Smooth muscle cell of the pulmonary artery (primary cell): ENCODE measurements at places on chromosomes 13 and 19. TPM values are rescaled to one million over a fixed set of nuclear protein-coding genes. Genes with fewer than 3 reads are reported as not detected.

KLK2 gene
- total RNA-seq: not detected in 2 replicates

HSPB6 gene
- 106 and 161 TPM in 2 replicates for total RNA-seq

CD37 gene
- total RNA-seq: not detected in 2 replicates

UBL3 gene
- 13.3 and 16.6 TPM in 2 replicates for total RNA-seq

ADAMTSL5 gene
- total RNA-seq: 4.6 and 8.1 TPM in 2 replicates

ZNF773 gene
- total RNA-seq: 13.7 and 22.1 TPM in 2 replicates
